Right kidney (tissue), 9 donors: ENCODE measurements at places on chromosomes 13 and 19.

DNA sequence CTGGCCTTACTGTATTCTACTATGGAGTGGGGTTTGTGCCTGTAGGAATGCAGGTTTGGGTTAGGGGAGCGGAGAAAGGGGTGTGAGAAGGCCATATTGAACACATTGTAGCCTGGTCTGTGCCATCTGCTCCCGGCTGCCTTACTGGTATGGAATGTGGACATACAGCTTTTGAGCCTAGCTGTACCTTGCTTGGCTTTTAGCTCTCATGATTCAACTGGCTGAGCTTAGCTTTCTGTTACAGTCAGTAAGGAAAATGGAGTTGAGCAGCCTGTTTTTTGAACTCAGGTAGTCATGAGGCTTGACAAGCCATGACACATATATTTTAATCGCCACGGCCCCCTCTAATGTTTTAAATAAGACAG lies 41.6 kb downstream of the ARHGAP35 start:
- DNase-seq = peak; percentile 17

DNA sequence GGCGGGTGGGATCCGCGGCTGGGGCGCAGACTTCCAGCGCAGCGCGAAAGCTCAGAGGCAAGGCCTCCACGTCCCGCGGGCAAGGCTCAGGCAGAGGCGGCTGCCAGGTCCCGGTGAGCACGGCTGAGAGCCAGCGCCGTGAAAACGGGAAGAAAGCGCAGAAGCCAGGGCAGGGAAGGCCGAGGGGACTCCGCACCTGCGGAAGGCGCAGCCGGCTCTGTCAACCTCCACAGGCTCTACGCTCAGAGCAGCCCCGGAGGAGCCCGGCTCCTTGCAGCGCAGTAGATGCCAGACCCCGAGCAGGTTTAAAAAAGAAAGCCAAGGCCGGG lies 131.0 kb downstream of the RNF17 start:
- no peak for DNase-seq

DNA sequence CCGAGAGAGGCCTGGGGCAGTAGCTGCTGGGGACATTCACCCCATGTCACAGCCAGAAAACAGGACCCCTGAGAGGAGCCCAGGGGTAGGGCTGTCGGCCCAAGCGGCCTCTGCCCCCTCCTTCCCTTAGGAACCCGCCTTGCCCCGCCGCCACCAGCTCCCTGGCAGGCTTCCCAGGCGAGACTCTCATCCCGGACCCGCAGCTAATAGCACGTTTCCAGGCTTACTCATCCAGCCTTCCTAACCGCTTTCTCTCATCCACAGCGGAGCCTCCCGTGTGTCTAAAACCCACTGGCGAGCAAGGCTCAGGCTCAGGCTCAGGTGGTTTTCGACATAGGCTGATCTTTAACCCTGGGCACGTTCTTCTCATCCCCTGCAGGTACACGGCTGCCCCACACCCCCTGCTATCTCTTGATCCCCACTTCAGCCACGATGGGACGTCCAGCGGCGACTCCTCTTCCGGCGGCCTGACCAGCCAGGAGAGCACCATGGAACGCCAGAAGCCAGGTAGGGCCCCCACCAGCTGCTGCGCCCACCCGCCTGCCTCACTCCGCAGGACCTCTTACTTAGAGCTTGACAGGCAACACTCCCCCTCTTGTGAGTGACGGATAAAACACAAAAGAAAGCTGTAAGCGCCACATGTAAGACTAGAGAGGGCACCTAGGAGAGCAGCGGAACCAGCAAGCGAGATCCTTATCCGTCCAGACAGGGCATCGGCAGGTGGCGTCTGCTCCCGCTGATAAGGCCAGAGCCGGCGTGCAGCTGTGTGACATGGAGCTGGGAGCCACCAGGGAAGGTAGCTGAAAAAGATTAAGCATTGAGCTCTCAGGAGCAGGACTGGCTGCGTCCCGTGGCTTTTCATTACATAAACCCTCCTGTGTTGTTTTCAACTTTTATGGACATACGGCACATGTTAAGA lies 71.3 kb downstream of the DPF1 start:
- no peak for DNase-seq

- DNase-seq = no peak
These were observed 826 bp upstream of the GPC5 start for GRCh38 chr13:91397595-91397994.

DNA sequence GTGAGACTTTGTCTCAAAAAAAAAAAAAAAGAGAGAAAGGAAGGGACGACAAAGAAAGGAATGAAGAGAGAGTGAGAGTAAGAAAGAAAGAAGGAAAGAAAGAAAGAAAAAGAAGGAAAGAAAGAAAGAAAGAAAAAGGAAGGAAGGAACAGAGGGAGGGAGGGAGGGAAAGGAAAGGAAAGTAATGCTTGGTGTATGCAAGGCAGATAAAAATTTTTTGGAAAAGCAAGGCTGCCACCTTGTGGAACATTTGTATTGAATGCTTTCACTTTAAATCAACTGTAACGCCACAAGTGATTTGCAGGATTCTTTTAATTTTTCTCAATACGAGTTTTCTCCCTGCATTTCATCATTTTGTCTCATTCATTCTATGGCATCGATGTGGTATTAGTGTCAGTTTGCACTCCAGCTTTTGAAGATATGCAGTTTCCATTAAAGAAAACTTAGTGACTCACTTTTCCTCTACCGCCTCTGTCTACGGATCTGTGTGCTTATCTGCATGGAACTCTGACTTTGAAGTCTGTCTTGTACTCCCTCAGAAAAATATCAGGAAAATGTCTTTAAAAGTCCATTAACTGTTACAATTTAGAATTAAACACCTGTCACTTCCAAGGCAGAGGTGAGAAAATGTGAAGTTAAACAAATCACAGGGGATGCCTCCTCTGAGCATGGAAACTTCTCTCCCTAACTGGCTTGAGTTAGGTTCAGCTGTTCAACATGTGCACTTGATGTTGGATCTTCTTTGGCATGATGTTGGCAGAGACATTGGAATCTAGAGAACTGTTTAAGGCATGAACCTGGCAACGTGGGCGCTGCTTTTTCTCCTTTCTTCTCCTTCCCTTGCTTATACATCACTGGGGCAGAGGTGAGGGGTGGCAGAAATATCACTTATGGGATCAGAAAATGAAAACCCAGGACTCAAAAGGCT lies 20.0 kb upstream of the ZDHHC20 start:
- peak; percentile 35 for DNase-seq

DNA sequence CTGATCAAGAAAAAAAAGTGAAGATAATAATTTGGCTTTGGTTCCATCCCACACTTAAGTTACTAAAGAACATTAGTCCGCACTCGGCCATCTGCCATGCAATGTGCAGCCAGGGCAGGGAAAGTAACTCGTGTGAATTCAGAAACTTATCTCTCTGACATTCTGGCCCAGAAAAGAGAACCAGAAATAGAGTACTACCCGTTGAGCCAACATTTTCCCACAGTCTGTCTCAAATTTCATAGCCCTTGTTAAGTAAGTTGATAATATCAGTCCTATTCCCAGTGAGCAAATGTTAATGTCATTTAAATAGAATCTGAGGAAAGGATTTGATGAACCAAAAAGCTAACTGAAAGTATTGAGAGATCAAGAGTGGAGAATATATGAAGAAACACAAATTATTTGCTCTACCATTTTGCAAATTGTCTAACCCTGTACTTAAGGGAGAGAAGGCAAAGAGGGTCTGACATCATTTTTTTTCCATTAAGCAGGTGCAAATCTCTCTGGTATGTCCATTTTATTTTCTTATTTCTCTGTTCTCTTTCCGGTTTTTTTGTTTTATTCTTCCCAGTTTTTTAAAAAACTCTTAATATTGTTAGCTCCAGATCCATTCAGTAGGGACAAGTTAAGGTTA lies 156.3 kb downstream of the NDFIP2 start:
- DNase-seq = no peak

DNA sequence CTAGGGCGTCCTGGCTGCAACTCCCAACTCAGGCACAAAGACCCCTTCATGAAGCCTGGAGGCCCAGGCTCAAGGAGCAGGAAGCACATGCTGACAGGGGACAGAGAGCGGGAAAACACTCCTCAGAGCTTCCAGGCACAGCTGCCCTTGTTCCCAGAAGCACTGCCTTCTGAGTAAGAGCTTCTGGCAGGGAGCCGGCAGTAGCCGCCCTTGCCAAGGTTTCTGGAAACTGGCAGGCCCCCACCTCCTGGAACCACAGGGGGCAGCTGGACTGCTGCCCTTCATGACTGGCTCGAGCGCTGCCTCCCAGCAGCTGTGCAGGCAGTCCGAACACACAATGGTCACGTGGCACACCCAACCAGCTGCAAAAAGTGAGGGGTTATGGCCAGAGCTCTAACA lies 33.6 kb upstream of the EPHX3 start:
- DNase-seq = no peak

DNA sequence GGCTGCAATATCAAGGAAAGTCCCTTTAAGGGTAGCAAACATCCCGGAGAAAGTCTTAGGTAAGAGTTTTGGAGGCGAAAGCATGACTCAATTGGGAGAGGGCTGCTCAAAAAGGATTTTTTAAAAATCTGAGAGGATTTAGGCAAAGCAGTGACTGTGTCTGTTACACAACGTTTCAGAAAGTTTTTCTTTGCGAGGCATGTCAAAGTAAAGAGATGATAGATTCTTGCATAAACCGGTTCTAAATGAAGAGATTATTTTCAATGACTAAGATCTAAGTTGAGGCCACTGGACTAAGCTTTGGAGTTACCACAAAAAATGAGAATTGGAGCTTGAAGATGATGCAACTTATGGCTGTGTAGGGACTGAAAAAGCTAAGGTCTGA lies 43.7 kb upstream of the ENOX1 start:
- DNase-seq = no peak

GRCh38 chr19:19451429-19452242 lies 46.2 kb downstream of the GATAD2A start:
- DNase-seq = no peak

- DNase-seq = peak; percentile 39
These were observed 78.7 kb downstream of the ZNF536 start for GRCh38 chr19:30450835-30451321.

- DNase-seq = no peak
These were observed at the start of gene FCAR for GRCh38 chr19:54873990-54874389. Gene FCAR, plus strand, starts transcription at chr19:54874235. Its CDS starts 55 bp downstream, at chr19:54874290.

DNA sequence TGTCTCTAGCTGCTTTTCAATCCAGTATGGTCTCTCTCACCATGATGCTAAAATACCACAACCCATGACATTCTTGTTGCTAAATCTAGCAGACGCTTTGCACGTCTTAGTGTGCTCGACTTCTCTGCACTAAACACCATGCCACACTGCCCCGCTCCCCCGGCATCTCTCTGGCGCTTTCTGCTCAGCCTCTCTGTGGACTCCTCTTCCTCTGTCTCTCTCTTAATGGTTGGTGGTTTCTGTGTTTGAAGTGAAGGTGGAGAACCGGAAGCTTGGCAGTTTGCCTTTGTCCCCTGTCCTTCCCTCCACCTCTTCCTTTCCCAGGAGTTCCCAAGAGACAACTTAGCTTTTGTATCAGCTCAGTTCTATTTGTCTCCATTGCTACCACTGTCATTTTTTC lies 8.8 kb downstream of the ERCC5 start:
- DNase-seq = no peak

- no peak for DNase-seq
These were observed 7.8 kb downstream of the ZNF600 start for GRCh38 chr19:52778811-52779210.

DNA sequence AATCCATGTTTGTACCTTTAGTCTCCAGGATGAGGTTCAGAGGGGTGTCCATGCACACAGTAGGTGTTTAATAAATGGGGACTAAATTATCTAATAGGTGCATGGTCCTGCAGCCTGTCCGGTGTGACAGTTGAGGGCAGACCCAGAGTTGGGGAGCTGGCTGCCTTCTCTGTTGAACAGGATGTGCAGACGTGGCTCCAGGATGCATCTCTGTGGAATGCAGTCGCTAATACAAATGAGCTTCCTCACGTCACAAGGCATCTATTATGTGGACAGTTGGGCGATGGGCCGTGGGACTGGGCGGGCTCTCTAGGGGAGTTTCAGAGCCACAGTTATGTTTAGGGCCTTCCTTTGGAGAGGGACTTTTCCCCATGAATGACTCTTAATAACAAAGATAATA lies 71.0 kb downstream of the SIPA1L3 start:
- DNase-seq = no peak

GRCh38 chr13:21436582-21436981 lies 22.5 kb downstream of the ZDHHC20 start:
- no peak for DNase-seq

DNA sequence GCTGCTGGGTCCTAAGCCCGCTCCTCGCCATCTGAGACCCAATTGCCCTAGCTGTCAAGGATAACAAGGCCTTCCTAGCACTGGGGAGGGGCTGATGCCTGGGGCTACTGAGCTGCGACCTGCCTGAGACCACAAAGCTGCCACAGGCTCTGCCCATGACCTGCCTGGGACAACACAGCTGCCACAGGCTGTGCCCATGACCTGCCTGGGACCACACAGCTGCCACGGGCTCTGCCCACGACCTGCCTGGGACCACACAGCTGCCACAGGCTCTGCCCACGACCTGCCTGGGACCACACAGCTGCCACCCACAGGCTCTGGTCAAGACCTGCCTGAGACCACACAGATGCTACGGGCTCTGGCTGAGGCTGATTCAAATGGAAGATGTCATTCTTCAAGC lies 54.8 kb downstream of the EPS15L1 start:
- DNase-seq = no peak

DNA sequence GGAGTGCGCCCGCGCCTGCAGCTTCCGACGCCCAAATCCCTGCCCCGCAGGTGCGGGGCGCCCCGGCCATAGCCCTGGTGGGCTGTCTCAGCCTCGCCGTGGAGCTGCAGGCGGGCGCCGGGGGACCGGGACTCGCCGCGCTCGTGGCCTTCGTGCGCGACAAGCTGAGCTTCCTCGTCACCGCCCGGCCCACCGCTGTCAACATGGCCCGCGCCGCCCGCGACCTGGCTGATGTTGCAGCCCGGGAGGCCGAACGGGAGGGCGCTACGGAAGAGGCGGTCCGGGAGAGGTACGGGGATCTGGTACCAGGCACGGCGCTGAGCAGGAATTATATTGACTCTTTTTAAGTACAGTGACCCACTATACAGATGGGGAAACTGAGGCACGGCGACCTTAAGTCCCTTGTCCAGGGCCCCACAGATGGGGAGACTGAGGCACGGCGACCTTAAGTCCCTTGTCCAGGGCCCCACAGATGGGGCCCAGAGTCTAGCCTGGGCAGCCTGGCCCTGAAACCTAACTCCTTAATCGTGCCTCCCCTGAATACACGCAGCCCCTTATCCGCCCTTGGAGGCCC lies 586 bp downstream of the MRI1 start:
- DNase-seq = peak; percentile 57

DNA sequence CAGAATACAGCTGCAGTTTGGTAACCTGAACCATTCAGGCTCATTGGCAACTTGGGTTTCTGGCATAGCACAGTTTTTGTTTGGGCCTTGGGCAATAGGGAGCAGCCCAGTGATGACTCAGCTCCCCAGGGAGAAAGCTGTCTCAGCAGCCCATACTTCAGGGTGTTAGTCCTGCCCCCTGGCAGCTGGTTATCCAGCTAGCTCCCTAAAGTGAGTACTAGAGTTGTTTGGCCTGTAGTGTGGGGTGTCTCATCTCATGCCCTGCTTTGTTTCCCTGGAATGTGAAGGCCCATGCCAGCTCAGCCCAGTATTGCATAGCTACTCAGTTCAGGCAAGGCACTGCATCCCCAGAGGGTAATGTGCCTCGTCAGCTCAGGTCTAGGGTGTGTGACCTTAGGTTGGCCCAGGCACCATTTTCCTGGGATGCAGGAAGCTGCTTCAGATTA lies 18.2 kb upstream of the ZNF543 start:
- no peak for DNase-seq

GRCh38 chr13:106473154-106473553 lies 62.3 kb downstream of the EFNB2 start:
- no peak for DNase-seq

GRCh38 chr13:90362707-90363106 lies 984.8 kb upstream of the MIR17HG start:
- no peak for DNase-seq
